ENCODE measurements at places on chromosomes 3 and 15. TPM values are rescaled to one million over a fixed set of nuclear protein-coding genes. Genes with fewer than 3 reads are reported as not detected.

Gene HCLS1
- 17.3 TPM for total RNA-seq

Gene TMEM158
- total RNA-seq, result 2.8 TPM

Gene KBTBD13
- not detected for total RNA-seq

Gene GRAMD2A
- 0.13 TPM for total RNA-seq

Gene PRR23B
- not detected for total RNA-seq

- DNase-seq, result no peak
Measured at GRCh38 chr3:46541835-46542234, 24.3 kb downstream of the LRRC2 start.

DNA sequence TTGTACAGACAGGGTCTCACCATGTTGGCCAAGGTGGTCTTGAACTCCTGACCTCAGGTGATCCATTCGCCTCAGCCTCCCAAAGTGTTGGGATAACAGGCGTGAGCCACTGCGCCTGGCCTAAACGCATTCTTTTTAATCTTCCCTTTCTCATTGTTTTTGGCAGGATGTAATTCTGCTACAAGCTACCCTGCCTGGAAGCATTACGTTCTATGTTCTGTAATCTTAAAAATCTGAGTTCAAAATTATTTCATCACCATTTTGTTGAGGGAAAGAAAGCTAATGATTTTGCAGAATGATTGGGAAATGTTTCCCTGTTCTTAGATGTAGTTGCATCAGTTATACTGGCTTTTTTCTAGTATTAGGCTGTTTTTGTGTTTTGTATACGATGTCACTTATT is 71.5 kb downstream of the RGMA start:
- no peak for DNase-seq

- no peak for DNase-seq
Measured at GRCh38 chr15:57091636-57092035, 173.2 kb downstream of the TCF12 start.

DNA sequence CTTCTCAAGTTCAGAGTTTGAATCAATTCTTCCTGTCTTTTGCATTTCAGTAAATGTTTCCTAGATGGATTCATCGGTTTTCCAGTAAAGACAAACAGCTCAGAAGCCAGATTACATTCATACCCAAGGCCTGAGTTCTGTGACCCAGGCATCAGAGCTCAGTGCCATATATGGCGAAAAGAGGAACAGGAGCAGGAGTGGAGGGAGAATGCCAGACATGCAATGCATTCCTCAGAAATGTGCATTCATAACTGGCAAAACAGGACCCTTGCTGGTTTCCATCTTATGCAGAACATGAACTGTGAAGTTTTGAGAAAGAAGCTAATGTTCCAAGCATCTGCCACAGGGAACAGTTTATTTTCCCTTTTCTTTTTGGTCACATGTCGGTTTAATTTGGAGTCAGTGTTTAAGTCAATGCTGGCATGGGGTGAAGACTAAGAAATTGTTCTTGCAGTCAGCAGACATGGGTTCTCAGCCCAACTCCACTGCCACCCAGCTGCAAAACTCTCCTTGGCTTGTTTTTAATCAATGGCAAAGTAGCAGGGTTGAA is 116.5 kb downstream of the LPP start:
- no peak for DNase-seq

GRCh38 chr15:83285284-83285978 is 967 bp upstream of the BNC1 start:
- DNase-seq, result no peak

- no peak for DNase-seq
Measured at GRCh38 chr3:155079468-155079745, 712 bp upstream of the MME start.

GRCh38 chr15:57079931-57080620 is 161.6 kb downstream of the TCF12 start:
- no peak for DNase-seq

Data from dermis microvascular lymphatic vessel endothelial cell (primary cell).